ENCODE measurements at places on chromosomes 2 and 18.

GRCh38 chr2:20050646-20051531 lies 539 bp downstream of the LAPTM4A start:
- DNase-seq = peak; percentile 32

DNA sequence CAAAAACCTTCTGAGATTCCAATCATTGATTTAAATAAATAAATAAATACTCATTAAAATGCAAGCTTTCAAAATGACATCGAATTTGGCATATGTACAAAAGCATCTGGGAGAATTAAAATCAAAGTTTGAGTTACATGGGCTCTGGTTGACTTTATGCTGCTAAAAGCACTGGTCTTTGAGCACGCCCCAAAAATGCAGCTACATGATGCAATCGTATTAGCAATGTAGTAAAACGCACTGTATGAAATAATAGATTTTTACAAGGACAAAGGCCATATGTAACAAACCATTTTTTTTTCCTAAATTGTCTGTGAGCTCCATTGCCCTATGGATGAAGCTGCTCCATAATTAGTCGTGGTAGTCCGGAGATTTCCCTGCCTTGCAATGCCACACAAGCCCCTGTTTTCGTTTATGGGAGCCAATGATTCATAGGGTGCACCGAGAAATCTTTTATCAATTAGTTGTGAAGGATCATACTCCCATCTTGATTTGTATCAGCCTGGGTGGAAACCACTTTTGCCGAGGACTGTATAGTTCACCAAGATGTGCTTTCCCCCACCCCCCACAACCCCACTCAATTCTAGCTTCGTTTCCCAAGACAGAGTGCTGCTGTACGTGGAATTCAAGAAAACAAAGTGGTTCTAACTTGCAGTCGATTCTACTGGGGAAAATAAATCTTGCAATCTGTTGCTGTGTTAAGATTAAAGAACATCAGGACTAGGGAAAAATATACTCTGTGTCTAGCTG lies 268.4 kb downstream of the IRS1 start:
- no peak for DNase-seq

DNA sequence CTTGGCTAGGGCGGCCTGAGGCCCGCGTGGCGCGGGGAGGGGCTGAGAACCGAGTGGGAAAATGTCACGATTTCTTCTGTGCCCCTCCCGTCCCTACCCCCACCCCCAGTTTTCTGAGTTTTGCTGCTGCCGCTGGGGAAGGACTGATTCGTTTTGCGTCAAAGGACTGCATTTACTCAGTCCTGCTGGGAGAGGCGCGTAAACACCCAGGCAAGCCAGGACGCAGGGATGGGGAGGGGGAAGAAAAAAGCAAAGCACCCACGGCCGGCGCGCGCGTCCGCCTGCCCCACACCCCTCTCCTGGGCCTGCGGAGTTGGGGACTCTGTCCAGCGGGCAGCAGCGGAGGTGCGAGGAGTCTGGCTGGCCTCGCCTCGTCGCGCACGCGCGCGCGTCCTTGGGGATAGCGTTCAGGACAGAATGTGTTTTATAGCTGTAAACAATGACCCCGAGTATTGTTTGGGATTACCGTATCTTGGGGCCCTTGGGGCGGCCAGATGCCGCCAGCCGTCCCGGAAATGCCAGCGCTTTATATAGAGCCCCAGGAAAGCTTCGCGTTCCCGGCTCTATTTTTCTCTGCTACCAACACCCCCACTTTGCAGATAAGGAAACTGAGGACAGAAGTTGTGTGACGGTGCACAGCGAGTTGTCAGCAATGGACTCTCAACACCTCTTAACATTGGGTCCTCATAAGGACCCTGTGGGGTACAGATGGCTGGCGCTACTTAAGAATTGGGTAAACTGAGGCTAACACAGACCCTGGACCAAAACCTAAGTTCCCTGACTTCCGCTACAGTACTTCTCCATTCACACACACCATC lies 1.7 kb upstream of the FOSL2 start:
- DNase-seq = peak; percentile 45

- no peak for DNase-seq
These were observed 56.7 kb downstream of the NETO1 start for GRCh38 chr18:72811047-72811446.

Measured in Panc1 (cell line).